Stimulated activated CD8-positive, alpha-beta memory T cell treated with anti-CD3 and anti-CD28 coated beads, Interleukin-2, amount 100 ng/mL, for 1 hour (primary cell): ENCODE measurements at places on chromosomes 7 and 10.

DNA sequence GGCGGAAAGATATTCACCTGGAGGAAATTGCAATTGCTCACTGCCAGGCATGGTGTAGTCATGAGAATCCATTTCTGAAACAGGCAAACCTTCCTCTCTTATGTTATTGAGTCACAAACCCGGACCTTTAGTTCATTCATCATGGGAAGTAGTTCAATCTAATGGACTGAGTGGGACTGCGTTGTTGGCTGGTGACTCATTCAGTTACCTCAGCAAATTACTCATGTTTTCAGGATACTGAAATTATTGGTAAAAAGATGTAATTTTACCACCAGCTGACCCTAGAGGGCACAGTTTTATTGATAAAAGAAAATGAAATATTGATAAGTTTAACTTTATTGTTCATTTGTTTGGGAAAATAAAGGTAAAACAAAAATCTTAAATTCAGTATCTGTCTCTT is 1194.4 kb upstream of the SORCS1 start:
- DNase-seq: no peak

GRCh38 chr7:30478349-30479201 is at the start of gene NOD1:
NOD1 (minus strand) TSS chr7:30478784; CDS start chr7:30456921, 21,863 bp downstream.
- DNase-seq: peak; percentile 32

GRCh38 chr10:60023155-60023877 is 117.0 kb upstream of the CCDC6 start:
- DNase-seq: no peak

DNA sequence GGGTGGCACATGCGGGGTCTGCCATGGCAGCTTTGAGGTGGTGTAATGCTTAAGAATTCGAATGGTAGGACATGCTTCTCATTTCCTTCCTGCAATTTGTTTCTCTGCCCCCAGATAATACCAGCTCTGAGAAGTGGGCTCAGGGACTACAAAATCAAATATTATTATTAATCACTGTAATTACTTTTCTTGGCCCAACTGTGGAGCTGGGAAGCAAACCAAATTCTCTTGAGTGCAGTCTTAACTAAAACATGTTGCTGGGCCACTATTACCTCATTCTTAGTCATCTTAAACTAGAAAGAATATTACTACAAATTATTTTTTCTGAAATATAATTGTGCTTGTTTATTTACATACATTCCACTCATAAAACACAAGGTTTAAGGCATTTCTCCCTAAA is 566.7 kb upstream of the NRP1 start:
- no peak for DNase-seq

DNA sequence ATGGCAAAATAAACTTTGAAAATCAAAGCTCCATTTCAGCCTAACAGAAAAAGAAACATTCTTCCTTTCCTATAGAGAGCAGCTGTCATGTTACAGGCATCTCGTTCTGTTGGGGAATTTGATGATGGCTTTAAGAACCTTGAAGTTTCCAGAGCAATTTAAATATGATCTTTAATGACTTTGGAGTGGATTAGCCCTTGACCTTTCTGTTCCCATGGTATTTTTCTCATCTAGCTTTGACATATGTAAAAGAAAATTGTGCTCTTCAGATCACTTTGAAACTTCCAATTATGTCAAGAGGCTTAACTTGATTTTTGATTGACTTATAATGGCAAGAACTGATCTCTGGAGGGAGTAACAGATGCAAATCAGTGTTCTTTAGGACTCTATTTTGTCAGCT is 157.6 kb upstream of the SEMA3E start:
- DNase-seq: no peak

GRCh38 chr10:29860166-29860565 is 199.2 kb downstream of the JCAD start:
- no peak for DNase-seq

GRCh38 chr7:21480693-21481403 is 53.0 kb downstream of the SP4 start:
- DNase-seq: no peak

DNA sequence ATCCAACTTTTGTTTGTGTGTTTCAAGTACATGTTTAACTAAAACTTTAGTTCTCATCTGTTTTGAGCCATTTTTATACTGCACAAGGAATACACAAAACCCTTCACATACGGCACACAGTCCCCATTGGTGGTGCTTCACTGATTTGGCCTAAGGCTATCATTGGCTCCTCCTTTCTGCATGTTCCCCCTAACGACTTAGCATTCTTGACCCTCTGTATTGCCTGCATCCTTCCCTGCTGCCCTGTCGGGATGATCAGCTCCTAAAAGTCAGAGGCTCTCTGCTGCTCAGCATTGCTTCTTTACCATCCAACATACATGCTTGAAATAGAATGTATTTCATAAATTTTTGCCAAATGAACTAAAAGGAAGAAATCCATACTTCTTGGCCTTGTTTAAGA is 111.4 kb upstream of the ABCB5 start:
- DNase-seq: no peak

- DNase-seq: no peak
Measured at GRCh38 chr7:4919969-4920766, 36.7 kb upstream of the RADIL start.

DNA sequence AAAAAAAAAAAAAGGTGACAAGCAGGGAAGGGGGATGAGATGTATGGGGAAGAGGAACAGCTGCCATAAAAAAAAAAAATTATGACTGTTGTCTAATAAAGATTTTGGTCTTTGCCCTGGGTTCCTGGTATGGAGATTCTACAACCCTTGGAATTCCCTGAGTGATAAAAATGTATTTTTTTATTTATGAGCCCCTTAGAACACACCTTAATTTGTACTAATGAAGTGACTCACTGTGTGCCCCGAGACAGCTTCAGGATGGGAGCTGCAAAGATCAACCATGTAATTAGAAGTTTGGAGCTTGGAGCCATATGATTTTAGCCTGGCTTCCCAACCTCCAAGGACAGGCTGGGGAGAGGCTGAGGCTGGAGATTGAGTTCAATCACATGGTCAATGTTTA is 69.7 kb downstream of the NHLRC2 start:
- DNase-seq: no peak

DNA sequence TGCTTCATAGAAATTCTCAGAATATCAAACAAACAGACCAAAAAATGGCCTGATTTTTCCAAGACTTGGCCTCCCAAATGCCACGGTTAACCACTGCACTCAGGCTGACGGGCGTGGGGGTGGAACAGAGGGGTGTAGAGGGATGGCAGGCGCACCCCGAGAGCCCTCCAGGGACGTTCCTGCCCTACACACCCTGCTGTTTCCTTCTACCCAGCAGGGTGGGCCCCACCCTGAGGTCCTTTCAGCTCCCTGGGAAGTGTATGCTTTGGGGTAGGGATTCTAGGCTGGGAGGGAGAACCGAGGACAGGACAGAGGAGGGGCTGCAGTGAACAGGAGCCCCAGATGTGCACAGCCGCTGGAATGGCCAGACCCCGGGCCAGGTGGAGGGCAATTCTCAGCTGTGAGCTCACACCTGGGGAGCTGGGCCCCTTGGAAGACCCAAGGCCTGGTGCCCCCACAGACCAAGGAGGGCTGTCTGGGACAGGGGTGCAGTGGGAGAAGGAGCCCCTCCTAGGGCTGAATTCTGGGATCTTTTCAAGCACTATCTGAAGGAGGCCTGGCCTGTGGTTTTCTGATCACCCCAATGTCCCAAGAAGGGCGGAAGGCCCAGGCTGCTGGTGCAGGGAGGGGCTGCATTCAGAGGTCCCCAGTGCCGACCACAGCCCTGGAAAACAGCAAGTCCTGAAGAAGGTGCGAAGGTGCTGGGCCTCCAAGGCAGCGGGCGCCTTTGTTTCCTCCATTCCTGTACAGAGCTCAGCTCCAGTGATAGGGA is 32.9 kb upstream of the INPP5A start:
- DNase-seq: no peak

GRCh38 chr7:133409421-133409820 is 156.5 kb downstream of the EXOC4 start:
- DNase-seq: no peak

DNA sequence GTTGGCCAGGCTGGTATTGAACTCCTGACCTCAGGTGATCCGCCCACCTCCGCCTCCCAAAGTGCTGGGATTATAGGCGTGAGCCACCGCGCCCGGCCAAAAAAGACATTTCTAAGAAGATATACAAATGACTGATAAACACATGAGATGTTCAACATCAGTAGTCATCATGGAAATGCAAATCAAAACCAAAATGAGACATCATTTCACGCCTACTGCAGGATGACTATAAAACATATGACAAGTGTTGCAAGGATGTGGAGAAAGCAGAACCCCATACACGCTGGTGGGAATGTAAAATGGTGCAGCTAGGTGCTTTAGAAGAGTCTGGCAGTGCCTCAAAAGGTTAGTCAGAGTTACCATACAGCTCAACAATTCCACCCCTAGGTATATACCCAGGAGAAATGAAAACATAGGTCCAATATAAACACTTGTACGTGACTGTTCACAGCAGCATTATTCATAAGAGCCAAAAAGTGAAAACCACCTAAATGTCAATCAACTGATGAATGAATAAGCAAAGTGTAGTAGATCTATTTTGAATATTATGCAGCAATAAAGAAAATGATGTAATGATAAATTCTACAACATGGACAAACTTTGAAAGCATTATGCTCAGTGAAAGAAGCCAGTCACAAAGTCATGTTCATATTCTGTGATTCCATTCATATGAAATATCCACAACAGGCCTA is 24.5 kb downstream of the TMEM209 start:
- no peak for DNase-seq

- DNase-seq: no peak
Measured at GRCh38 chr7:142896151-142896550, 10.6 kb upstream of the TRPV6 start.

DNA sequence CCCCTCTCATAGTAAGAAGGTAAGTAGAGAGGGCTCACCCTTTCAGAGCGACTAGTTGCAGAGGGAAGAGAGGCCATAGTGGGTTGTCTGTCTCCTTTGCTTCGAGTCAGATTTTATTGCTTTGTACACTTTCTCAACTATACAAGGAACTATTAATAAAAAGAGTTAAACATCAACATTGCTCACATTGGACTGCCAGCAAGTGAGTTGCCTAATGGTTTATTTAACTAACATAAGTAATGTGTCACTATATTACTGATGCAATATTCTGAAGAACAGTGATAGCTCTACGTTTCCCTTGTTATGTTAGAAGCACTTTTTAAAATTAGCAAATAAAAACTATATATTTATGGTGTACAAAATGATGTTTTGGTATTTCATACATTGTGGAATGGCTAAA is 451.0 kb downstream of the GRM8 start:
- DNase-seq: no peak

DNA sequence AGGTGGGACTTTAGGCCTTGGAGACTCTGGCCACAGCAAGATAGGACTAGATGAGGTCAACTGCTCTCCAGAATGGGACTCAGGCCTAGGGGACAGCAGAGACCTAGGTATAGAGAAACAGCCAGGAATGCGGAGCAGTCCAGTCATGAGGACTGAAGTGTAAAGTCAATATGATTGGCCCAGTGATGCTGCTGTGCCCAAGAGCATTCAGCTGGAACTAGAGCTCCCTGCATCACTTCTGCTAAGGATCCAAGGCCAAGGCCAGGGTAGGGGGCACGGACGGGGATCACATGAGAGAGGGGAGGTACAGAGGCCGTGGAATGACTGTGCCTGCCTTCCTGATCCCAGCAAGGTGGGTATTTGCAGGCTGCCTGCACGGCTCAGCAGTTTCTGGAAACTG is 237.9 kb downstream of the FRMD4A start:
- DNase-seq: no peak

- no peak for DNase-seq
Measured at GRCh38 chr7:116579835-116580234, 55.0 kb downstream of the CAV1 start.

- DNase-seq: no peak
Measured at GRCh38 chr10:80153460-80153859, 20.9 kb downstream of the PLAC9 start.

GRCh38 chr10:122164815-122165483 is 106.1 kb upstream of the BTBD16 start:
- DNase-seq: no peak

DNA sequence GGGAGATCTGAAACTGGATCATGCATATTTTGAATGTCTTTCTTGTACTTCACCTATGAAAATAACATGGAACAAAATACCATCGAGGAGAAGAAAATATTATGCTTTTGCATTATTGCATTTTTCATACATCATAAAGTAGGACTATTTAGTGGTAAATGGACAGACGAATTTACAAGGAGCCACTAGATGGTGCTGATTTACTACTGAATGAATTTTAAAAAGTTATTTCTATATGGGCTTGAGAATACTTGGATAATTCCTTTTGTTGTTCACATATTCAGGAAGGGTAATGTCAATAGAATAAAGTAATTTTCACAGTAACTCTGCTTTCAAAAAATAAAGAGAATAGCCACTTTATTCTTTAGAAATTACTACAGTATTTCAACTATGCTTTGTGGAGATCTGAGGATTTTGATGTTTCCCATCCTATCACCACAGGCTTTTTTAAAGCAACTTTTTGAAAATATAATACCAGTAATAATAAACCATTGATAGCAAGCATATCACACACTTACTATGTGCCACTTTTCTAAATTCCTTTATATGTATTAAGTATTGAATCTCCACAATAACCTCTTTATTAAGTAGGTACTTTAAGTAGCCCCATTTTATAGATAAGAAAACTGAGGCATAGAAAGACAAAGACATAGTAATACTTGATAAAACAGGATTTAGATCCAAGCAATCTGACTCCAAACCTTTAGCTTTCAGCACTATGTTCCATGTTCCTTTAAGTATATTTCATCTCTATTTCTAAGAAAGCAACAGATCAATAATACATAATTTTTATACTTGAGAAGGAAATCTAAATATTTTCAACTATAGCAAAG is 38.6 kb downstream of the NEBL start:
- no peak for DNase-seq

DNA sequence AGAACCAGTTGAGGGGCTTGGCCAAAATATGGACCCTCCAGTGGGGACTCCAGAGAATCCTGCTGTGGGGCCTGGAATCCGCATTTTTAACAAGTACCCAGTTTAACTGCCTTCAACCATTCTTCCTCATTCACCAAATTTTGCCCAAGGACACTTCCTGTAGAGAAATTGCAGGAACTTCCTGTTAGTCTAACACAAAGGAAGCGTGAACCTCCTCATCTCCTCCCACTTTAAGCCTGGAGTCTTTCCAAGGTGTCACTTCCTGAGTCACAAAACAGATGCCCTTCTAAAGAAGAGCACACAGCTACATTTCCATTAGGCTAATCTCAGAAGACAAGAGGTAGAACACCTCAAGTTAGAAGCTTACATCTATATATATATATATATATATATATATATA is 188.4 kb downstream of the PPP1R17 start:
- DNase-seq: no peak

DNA sequence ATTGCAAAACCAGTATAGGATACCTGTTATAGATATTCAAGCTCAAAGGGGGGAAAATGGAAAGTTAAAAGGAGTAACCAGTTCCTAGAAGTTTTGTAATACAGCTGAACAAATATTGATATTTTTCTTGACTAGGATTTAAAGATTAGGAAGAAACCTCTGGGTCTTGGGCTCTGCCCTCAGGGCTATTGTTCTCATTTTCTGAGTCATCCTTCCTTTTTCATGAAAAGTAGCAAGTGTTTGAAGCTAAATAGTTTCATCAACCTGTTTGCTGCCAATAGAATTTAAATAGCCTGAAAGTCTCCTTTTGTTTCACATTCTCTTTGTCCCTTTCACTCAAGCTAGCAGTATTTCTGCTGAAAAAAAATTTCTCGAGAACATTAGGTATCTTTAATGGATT is 1061.1 kb upstream of the GHITM start:
- DNase-seq: no peak

- DNase-seq: no peak
Measured at GRCh38 chr10:68327889-68328786, 3.7 kb upstream of the HNRNPH3 start.
